ENCODE measurements at places on chromosomes 2 and 18.

- DNase-seq, result no peak
These were observed 501.4 kb downstream of the FBXO15 start for GRCh38 chr18:73646196-73646595.

DNA sequence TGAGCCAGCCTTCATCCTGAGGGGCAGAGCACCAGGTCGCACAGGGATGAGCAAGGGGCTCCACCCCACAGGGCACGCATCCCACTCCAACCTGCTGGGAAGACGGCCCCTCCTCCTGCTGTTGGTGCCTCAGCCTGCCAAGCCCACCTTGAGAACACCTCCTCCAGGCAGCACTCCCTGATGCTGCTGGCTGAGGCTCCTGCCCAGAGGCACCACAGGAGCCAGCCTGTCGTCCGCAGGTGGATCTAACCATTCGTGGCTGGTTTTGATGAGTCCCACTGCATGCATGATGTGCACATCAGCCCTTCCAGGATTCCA, 58.4 kb downstream of the BIN1 start:
- DNase-seq, result no peak

- DNase-seq, result no peak
These were observed 295.6 kb downstream of the KIAA1328 start for GRCh38 chr18:37124516-37124915.

DNA sequence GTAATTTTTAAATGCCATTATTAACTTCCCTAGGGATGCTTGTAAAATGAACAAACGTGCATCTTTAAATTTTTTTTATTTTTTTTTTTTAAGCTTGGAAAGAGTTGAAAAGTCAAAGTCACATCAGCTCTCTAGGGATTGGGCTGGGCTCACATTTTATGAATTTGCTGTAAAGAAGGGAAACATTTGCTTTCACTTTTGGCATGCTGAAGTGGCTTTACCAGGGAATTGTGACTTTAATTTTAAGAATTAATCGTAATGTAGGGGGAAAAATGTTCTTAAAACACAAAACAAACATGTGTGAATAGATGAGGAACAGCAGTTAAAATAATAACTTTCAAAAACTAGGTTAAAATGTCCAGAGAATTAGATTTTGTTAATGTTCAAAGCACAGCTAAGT, 123.0 kb downstream of the AGAP1 start:
- DNase-seq, result no peak

GRCh38 chr2:63023444-63023843, 27.2 kb upstream of the OTX1 start:
- DNase-seq, result peak; percentile 43

GRCh38 chr18:12038082-12038638, 55.5 kb upstream of the ANKRD62 start:
- no peak for DNase-seq

GRCh38 chr2:189178726-189179569, 613 bp downstream of the COL5A2 start:
- DNase-seq, result no peak

GRCh38 chr2:10441948-10442347, 6.2 kb downstream of the ODC1 start:
- no peak for DNase-seq

DNA sequence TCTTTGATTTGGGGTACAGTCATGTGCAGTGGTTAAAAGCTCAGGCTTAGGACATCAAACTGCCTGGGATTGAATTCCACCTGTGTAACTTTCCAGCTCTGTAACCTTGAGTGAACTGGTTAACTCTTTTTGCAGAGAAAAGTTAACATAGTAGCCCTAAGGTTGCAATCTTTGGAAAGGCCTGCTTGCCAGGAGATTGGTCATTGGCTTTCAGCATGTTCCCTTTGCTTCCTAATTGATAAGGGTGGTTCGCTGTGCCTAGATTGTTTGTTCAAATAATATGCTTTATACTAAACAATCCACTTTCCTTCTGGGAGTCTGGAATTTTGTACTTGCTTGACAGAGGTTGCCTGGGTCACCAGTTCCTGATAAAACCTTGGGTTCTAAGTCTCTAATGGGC, 86.8 kb downstream of the PIK3C3 start:
- no peak for DNase-seq

DNA sequence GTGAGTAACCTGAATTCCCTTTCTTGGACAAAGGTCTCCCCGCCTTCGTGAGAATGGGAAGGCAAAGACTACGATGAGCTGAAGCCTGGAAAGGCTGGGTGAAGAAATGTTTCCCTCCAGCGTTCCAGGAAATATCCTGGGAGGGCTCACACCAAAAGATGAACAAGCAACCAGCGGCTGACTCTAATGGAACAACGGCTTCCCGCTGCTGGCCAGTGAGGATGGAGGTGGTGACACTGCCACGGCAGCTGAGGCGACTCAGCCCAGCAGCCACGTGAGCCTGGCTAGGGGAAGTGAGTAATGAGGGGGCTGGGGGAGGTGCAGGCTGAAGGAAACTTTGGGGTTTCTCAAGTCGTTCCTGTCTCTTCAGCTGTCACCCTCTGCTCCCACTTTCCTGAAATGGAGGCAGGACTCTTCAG, 105.0 kb upstream of the SMAD7 start:
- no peak for DNase-seq

- no peak for DNase-seq
These were observed 108.9 kb upstream of the CDC42EP3 start for GRCh38 chr2:37780387-37780676.

DNA sequence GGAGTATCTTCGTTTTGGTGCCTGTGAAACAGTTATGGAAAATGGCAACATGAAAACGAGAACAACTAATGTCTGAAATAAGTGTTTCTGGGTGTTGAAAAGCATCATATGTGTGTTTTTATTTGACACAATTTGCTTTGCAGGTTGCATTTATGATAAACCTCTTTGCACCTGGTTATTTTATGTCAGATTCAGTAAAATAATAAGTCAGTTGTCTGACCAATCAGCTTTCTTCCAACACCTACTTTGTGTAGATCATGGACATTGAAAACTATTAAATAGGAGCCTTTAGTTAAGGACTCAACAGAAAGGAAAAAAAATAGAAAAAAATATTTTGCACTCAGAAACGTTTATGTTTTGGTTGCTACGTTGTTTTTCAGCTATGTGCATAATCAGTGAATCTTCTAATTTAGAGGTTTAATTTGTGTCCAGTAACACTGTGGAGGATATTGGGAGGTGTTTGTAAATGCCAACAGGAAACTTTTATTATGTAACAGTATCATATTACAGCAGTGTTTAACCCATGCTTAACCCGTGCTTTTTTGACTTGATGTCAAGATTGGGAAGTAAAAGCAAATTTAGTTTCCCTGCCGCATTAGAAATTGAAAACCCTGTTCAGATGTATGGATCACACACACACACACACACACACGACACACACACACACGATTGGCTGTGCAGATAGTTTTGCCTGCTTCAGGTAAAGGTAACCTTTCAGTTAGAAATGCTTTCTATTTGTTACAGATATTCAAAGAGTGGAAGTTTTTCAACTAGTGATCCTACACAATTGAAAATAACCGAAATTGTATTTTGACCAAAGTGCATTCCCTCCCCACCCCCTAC, 2.6 kb downstream of the PKP4 start:
- no peak for DNase-seq

DNA sequence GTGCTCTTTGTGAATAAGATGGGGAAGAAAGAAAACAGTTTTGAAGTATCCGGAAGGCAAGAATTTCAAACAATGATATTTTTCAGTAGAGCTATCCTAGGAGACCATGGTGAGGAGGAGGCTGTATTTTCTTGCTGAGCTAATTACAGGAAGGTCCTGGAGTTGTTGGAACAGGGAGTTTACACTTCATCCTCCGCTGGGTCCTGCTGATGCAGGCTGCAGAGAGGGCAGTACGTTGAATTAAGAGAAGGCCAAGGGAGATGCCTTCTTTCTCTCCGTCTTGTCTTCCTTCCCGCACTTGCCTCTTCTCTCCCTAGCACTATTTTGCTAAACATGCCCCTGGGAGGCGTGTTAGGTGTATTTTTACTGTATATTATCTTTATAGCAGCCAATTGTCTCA, 60.0 kb upstream of the EDAR start:
- no peak for DNase-seq

GRCh38 chr2:223100061-223100511, 48.1 kb downstream of the KCNE4 start:
- DNase-seq, result no peak

- DNase-seq, result no peak
These were observed 51.5 kb downstream of the USP37 start for GRCh38 chr2:218516614-218517013.

- no peak for DNase-seq
These were observed 538.3 kb upstream of the CDH2 start for GRCh38 chr18:28715206-28715605.

- no peak for DNase-seq
These were observed 6.8 kb downstream of the SMAD7 start for GRCh38 chr18:48943736-48944527.

- DNase-seq, result no peak
These were observed 134.7 kb upstream of the EPAS1 start for GRCh38 chr2:46162329-46163097.

GRCh38 chr2:74675090-74675489, 21.0 kb downstream of the SEMA4F start:
- DNase-seq, result no peak

- no peak for DNase-seq
These were observed 47.6 kb downstream of the G6PC2 start for GRCh38 chr2:168948621-168949212.

- DNase-seq, result no peak
These were observed 186.5 kb downstream of the TRIB2 start for GRCh38 chr2:12903272-12903671.

GRCh38 chr2:1881998-1882397, 137.7 kb upstream of the PXDN start:
- no peak for DNase-seq

- DNase-seq, result no peak
These were observed 191.2 kb upstream of the TPO start for GRCh38 chr2:1222056-1222455.

DNA sequence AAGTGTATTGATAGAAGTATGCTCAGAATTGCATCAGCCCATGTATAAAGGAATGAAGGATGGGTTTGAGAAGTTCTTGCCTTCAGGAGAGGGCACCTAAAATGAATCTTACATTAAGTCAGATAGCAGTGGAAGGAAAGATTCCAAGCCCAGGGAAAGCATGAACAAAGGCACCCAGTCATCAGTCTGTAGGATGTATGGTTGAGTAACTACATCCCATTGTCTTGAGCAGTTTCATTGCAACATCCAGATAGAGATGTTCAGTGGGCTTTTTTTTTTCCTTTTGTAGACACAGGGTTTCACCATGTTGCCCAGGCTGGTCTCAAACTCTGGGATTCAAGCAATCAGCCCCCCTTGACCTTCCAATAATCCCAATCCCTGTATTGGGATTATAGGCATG, 80.7 kb downstream of the ARHGAP28 start:
- no peak for DNase-seq

DNA sequence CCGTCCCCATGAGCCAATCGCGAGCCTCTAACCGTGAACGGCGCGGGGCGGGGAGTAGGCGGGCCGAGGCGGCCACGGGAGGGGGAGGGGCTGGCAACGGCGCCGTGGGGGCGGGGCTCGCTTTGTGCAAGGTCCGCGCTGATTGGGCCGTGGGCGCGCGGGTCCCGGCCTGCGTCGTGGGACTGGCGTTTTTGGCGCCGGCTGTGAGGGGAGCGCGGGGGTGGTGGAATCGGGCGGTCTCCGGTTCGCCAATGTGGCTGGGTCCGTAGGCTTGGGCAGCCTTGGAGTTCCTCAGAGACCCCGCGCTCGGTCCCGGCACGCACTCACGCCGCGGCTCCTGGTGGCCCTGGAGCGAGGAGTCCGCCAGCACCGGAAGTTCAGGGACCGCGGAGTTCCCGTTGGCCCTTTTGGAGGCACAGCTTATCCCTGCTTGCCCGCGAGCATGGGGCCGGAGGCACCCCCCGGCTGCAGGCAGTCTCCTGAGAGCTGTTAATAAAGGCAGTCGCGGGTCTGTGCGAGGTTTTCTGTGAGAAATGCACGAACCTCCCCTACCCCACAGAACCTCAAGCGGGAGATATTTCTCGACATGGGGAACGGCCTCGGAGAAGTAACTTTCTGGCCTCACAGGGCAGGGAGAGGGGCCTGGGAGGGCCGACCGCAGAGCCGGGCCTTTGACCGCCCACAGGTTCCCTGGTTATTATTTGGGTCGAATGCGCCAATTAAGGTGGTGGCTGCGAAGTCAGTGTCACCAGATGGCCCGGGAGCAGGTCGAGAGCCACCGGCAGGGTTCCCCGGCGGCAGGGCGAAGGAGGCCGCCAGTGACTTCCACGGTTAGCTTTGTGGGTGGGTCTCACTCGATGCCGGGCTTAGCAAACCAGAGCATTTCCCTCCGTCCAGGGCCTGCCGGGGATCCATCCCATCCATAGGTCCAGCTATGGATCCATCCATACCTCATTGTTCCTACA, 574 bp upstream of the NCL start:
- peak; percentile 97 for DNase-seq

DNA sequence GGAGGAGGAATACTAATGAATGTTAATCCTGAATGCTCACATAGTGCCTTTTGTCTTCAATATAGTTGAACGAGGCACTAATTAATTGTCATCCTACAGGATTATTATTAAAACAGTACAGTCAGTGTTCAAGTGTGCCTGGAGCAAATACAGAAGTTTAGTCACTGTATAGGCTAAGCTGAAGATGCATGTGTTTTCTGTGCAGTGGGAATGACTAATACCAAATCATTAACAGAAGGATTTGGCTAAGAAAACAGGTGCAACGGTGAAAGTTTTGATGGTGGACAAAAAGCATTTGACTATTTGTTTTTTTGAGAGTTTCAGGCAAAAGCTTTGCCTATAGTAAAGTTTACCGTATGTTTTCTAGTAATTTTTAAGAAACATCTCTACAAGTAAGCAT, 62.8 kb downstream of the DCC start:
- DNase-seq, result no peak

DNA sequence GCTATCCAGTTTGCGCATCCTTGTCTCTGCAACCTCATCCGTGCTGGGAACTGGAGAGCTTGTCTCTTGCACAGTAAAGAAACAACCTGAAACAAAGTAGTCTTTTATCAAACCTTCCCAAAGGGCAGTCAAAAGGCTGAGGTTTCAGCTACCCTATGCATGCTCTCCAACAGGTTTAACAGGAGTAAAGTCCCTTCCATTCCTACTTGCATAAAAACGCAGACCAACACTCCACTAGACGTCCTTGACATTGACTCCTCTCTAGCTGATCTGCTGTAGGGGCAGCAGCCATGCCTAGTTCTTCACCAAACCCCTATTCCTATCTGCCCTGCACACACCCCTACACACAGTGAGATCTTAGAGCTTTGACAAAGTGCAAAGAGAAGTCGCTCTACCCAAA, 41.5 kb downstream of the L3MBTL4 start:
- no peak for DNase-seq

DNA sequence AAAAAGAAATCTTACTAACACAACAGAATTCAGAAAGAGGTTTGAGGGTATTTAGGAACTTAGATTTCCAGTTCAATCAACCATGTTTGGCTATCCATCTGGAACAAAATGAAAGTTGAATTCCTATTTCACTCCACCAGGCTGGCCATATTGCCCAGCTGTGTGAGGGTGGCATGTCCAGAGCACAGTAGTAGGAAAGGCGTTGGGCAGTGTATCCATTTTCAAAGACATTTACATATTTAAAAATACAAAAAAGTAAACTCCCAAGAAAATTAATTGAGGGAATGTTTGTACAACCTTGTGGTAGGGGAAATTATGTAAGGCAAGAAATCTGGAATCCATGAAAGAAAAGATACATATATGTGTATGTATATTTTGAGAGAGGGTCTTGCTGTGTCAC, 21.5 kb upstream of the MSH2 start:
- no peak for DNase-seq

Measured in NCI-H2081 (cell line).